NCI-H1436 (cell line): ENCODE measurements at places on chromosomes 1 and 21.

DNA sequence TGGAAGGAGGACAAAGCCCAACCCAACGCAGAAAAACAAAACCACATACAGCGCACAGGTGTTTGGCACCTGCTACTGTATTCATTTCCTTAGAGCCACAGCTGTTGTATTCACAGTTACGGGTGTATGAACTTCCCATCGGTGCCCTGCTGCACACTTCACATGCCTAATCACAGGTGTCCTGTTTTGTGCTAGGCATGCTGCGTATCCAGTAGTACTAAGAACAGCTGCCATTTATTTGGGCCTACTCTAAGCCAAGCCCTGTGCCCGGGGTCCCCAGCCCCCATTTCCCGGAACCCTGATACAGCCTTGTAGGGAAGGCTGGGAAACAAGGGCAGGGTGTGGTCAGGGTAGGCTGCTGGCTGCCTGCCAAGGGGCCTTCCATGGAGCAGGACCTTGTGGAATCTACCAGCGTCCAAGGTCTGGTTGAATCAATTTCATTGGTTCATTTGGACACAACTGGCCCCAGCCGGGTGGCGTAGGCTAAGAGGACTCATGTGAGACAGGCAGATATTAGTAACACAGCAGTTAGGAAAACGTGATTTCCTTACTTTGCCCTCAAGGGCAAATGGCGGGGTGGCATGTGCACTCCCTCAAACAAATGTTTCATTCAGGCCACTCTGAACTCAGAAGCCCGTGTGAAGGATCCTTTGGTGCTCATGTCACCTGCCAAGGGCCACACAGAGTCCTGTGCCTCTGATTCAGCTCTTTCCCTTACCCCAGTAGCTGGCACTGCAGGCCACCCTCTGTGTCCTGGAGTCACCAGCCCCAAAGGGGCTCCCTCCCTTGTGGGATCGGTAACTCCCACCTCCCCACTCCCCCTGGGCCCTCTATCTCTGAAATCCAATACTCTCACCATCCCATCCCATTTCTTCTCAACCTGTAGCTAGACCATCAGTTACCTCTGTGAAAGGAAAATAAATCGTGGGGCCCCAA, 986 bp upstream of the RNF186 start:
- peak; percentile 24 for DNase-seq

GRCh38 chr21:28832013-28832714, 160.5 kb downstream of the LTN1 start:
- DNase-seq, result no peak

- DNase-seq, result no peak
These were observed 16.9 kb downstream of the NTMT2 start for GRCh38 chr1:170162459-170163246.

GRCh38 chr1:237794071-237794470, 96.7 kb downstream of the ZP4 start:
- no peak for DNase-seq

GRCh38 chr1:177571076-177571475, 398.8 kb downstream of the SEC16B start:
- no peak for DNase-seq

DNA sequence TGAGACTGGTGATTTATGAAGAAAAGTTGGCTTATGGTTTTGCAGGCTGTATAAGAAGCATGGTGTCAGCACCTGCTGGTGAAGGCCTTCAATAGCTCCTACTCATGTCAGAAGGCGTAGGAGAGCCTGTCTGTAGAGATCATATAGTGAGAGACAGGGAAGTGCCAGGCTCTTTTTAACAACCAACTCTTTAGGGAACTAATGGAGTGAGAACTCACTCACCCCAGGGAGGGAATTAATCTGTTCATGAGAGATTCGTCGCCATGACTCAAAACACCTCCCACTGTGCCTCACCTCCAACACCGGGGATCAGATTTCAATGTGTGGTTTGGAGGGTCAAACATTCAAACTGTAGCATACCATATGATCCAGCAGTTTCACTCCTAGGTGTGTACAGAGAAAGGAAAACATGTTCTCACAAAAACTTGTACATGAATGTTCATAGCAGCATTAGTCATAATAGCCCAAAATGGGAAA, 72.6 kb downstream of the TTC3 start:
- no peak for DNase-seq

- no peak for DNase-seq
These were observed 86.1 kb downstream of the OMA1 start for GRCh38 chr1:58460469-58460868.

DNA sequence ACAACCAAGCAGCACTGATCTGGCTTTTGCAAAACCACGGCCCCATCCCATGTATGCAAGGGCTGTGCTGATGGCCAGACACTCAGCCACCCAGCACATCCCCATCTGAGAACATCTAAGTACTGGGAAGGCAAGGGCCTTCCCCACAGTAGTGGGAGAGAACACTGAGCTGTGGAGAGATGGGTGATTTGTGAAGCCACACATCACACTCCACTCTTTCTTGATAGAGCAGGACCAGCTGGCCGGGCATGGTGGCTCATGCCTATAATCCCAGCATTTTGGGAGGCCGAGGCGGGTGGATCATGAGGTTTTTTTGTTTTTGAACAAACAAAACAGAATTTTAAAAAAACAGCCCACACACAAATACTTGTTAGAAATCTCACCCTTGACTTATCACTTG, 28.2 kb upstream of the RXRG start:
- no peak for DNase-seq

DNA sequence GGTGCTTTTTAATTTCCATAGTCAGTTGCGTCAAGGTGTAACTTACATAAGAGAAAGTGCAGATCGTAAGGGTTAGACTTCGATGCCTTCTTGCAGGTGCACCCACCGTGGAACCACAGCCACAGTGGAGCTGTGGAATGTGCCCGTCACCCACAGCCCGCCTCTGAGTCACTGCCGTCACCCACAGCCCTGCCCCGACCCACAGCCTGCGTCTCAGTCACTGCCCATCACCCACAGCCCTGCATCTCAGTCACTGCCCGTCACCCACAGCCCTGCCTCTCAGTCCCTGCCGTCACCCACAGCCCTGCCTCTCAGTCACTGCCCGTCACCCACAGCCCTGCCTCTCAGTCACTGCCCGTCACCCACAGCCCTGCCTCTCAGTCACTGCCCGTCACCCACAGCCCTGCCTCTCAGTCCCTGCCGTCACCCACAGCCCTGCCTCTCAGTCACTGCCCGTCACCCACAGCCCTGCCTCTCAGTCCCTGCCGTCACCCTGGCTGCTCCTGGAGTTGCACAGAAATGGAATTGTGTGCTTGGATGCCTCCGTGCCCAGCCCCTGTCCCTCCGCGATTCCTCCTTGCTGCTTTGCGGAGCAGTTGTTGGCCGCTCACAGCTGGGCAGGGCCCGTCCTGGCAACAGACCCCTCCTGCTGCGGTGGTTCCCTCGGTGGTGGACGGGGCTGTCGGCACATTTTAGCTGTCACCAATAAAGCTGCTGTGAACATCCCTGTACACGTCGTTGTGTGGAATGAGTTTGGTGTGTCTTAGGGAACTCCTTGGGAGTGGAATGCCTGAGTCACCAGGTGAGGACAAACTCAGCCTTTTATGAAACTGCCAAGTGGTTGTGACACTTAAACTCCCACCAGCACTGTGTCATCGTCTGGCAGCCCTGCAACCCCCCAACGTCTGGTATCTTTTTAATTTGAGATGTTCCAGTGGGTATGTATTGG, 44.9 kb upstream of the COL6A2 start:
- no peak for DNase-seq

GRCh38 chr1:14817223-14818170, 219.0 kb downstream of the KAZN start:
- no peak for DNase-seq

DNA sequence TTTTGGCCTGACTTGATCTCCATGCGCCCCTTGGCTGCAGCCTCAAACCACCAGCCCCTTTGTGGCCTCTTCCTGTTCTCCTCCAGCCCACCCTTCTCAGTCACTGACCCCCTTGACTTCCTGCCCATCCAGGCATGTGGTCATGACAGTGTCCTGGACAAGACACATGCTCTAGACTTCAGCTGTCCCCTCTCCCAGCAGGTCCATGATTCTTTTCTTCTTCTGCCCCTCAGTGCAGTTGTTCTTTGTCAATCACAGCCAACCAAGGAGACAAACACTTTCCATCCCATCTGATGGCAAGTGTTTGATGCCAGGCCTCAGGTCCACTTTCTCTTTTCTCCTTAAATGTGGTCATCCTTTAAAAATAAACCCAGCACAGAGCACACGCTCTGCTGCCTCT, 49.7 kb downstream of the SYT6 start:
- DNase-seq, result no peak

- no peak for DNase-seq
These were observed 201.0 kb downstream of the SIPA1L2 start for GRCh38 chr1:232428786-232429530.

DNA sequence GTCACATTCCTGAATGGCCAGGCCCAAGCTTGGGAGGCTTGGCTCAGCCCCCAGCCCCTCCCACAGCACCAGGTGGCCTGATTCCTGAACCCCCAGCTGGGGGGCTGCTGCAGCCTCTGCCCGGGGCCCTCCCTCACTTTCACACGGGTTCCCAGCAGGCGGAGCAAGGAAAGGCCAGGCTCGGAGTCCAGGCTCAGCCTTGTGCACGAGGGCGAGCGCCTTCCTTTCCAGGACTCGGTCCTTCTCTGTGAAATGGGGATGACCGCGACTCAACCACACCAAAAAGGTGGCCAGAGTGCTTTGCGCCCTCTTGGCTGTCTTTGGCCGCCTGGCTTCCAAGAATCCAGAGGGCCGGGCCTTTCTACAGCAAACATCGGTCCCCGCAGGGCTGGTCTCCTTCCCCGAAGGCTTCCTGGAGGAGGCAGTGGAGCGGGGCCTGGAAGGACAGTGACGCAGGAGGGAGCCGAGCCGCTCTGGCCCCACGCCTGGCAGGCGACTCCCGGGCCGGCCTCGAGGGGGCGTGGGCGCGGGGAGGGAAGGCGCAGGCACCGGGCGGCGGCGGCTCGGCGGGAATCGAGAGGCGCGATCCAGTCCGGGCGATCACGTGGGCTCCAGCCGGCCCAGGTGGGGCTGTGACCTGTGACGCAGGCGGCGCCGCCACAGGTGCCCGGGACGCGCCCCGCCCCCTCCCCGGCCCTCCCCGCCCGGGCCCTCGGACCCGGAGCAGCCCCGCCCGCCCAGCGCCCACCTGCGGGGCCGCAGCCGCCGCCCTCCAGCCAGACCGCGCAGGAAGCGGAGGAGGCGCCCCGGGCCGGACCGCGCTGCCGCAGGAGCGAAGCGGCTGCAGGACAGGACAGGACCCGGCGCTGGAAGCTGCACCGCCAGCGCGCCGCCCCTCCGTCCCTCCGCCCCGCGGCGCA, at the start of gene ARHGEF16:
TSS of gene ARHGEF16 (plus strand) at position 775 of the 920 bp plus-strand sequence. CDS start 8,420 bp downstream, outside the sequence.
- DNase-seq, result peak; percentile 80

DNA sequence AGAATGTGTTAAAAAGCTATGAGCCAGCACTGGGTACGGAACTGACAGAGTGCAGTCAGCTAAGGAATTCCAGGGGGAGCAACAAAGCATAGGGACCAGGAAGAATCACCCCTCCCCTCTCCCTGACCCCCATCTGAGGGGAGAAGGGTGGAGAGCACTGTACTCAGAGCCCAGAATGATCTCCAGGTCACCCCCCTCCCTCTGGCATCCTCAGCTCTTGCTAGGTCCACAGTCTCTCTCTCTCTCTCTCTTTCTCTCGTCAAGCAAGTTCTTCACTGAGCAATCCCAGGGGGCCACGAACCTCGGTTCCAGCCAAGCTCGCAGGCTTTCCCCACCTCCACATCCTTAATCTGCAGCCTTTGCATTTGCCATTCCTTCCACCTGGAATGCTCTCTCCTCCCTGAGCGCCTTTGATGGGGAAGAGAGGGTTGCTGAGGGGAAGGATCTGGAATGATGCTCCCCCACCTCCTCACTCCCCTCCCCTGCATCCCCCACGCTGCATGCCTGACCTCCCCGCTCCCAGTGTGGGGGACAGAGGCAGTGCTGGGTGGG, 6.7 kb upstream of the WASF2 start:
- peak; percentile 34 for DNase-seq

DNA sequence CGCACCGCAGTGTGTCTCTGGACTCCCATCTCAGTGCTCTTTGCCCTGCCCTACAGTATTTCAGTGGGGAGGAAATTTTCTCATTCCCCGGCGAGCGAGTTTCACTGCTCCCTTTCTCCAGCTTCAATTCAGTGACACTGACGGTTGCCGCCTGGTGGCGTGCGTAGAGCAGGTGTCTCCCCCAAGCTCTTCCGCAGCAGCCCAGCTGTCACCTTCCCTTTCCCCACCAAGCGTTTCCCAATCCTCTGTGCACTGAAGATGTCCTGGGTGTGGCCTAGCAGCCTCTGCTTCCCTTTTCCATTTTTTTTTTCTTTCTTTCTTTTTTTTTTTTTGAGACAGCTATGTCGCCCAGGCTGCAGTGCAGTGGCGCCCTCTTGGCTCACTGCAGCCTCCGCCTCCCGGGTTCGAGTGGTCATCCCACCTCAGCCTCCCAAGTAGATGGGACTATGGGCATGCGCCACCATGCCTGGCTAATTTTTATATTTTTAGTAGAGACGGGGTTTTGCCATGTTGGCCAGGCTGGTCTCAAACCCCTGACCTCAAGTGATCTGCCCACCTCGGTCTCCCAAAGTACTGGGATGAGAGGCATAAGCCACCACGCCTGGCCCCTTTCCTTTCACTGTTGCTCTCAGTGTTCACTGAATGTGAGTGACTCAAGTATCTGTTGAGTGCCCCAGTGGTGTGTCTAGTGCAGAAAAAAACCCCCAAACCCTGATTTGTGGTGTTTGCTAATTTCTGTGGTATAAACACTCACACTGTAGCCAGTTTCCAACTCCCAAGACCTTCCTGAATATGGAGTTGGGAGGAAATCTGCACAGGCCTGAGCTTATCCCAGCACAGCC, 30.1 kb downstream of the TNFRSF1B start:
- no peak for DNase-seq

DNA sequence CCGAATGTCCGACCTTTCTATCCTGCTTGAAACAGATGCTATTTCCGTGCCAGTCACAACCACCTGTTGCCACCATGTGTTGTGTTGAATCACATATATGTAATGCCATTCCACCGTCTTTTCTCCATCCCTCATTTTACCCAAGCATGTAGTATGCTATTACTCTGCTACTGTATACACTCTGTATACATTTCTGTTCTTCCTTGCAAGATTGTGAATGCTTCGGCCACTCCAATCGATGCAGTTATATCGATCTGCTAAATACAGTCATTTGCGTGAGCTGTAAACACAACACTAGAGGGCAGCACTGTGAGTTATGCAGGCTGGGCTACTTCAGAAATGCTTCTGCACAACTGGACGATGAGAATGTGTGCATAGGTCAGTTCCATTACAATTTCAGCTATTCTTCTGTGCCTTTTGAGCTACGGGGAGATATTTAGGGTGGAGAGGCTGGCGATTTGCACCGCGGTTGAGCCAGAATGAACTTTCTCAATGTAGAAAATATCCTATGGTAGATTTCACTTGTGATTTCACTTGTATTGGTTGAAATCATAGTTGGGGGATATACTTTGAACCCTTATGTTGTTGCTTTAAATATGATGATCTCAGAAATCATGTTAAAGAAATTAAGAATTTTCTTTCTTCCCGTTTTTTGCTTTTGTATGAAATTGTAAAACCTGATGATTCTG, 289.8 kb downstream of the NTNG1 start:
- peak; percentile 16 for DNase-seq
